ENCODE measurements at places on chromosomes 12 and 14.

DNA sequence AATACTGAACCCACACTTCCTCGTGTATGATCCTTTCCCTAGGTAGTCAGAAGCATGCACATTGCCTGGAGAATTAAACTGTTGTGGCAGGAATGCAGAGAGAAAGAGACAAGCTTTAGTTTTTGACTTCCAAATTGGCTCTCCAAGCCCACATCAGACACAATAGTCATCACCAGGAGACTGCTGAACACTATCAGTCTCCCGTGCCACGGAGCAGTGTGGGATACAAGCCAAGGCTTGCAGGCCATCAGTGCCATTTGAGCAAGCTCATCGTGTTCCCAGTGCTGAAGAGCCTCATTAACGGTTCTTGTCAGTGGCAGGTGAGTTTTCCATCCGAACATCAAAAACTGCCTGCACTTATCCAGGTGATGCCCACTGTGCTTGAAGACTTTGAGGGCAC lies 410.8 kb downstream of the NAV3 start:
- DNase-seq = no peak

GRCh38 chr12:82329508-82329907 lies 28.7 kb downstream of the CCDC59 start:
- DNase-seq = no peak

DNA sequence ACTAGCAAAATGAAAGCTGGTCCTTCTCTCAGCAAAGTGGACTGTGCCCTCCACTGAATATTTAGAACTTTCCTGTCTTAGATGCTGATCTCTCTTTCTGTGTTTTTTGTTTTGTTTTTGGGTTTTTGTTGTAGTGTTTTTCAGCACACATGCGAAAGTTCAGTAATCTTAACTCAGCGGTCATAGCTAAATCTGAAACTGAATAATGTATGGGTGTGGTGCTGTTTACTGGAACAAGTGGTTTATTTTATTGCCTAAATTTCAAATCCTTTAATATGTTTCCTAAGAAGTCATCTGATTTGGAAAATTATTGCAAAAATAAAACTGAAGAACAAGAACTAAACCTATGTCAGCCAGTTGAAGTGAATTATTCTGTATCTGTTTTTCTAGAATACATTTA lies 116.0 kb upstream of the LRIG3 start:
- DNase-seq = no peak

GRCh38 chr14:45253754-45254310 lies 830 bp upstream of the MIS18BP1 start:
- no peak for DNase-seq

DNA sequence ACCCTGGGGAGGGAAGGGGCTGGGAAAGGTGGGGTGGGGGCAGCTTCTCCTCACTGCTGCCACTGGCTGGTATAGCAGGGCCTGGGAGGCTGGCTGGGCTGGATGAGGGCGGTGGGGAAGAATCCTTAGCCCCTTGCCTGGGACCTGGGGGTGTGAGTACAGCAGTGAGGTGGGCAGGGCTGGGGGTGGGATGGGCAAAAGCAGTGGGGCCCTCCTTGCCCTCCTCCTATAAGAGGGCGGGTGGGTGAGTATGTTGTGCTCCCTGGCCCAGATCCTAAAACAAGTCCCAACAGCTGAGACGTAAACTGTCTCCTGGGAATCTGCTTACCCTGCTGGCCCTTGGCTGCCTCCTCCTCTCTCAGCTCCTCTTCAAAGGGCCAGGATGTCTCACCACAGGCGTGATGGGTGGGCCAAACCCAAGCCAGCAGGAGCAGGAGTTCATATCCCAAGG lies 2.2 kb downstream of the NCKAP5L start:
- DNase-seq = no peak

DNA sequence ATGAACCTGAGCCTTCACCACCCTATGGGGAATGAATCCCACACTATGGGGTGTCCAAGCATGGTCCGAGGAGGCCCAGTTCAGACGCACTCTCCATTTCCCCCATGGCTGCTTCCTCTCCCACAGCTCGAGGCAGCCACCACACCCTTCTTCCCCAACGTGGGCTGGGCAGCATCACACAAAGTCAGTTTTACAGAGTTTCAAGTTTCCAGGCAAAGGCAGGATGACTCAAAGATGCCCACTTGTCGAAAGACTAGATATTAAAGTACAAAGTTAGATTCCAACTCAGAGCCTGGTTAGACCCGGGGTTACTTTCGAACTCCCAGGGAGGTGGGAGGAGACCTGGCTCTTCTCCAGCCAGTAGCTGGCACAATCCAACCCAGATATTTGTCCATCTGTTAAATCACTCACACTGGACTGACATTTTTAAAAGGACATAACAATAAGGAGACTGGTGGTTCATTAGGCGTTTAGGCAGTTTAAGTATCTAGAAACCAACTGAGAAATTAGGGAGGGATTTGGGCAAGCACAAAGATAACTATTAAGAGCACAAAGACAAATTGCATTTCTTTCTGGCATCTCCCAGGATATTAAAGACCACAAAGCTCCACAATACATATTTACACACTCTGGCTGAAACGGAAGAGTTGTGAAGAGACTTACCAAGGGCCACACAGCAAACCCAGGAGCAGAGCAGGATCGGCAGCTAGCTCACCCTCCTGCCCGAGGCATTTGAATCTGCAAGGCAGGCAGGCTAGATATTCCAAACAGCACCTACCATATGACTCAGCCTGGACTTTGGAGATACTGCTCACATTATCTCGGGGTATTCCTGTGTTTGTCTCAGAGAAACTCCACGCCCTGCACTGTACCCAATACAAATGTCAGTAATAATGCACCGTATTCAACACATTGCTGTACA lies 34.8 kb downstream of the TMCC3 start:
- DNase-seq = no peak

GRCh38 chr12:108205864-108206263 lies 76.8 kb downstream of the WSCD2 start:
- DNase-seq = no peak

- no peak for DNase-seq
Measured at GRCh38 chr12:131555866-131556265, 155.0 kb upstream of the SFSWAP start.

DNA sequence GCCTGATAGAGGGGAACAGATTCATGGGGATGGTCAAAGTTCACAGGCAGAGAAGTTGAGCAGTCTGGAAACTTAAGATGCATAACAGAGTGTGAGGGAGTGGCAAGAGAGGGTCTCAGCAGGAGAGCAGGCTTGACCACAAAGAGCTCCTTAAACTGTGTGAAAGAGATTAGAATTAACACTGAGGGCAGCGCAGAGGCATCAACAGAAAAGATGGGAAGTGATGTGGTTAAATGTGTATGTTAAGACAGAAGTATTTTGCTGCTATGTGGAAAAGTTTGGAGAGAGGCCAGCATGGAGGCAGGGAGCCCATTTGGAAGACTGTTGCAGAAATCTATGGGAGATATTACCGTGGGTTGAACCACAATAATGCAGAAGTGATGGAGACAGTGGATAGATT lies 122.7 kb upstream of the LMNTD1 start:
- DNase-seq = no peak

GRCh38 chr12:119145367-119145766 lies 33.4 kb upstream of the HSPB8 start:
- DNase-seq = no peak

DNA sequence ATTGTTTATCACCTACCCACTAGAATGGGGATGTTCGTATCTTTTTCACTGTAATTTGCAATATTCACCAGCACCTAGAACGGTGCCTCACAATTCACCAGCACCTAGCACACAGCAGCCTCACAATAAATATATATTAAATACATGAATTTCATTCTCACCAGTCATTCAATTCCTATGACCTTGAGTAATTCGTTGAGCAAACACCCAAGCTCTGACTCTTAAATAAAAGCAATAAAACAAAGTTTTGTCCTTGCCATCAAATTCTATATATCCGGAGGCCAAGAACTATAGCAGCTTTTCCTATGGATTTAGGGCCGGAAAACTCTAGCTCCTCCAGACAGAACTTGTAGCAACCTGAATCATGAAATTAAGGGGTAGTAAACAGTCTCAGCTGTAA lies 981 bp downstream of the VTI1B start:
- no peak for DNase-seq

All from T-helper 1 cell (primary cell).